ENCODE measurements at places on chromosomes 4 and X. TPM values are rescaled to one million over a fixed set of nuclear protein-coding genes. Genes with fewer than 3 reads are reported as not detected.
A peak's percentile ranks its signal among the peaks of the same experiment; 100 is the strongest.

- DNase-seq: no peak
Observed at GRCh38 chr4:174882317-174882992, 35.7 kb upstream of the ADAM29 start.

Gene P2RY4
- total RNA-seq: 0.24 TPM

GRCh38 chr4:107999932-108000539 lies 10.3 kb downstream of the HADH start:
- no peak for DNase-seq

GRCh38 chrX:150547375-150548115 lies 20.9 kb upstream of the MTM1 start:
- DNase-seq: peak; percentile 87

Gene DOK7
- total RNA-seq: 62.7 TPM

DNA sequence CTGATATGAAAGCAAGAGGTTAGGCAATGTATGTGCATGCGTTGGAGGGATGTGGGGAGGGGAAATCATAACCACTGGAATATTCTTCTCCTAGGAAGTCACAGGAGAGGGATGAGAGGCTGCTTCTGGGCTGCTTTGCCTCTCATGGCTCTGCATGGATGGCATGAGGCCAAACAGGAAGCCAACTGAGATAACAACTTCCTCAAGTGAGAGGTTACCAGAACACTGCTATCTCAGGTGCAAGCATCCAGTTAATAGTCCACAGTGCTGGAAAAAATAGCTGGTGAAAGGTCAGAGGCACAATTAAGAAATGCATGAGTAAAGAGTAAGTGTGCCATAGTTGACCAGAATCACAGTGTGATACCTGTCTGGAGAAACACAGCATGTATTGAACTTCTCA lies 113.3 kb downstream of the ELOVL6 start:
- DNase-seq: no peak

- no peak for DNase-seq
Observed at GRCh38 chrX:132986556-132986955, 28.1 kb upstream of the HS6ST2 start.

DNA sequence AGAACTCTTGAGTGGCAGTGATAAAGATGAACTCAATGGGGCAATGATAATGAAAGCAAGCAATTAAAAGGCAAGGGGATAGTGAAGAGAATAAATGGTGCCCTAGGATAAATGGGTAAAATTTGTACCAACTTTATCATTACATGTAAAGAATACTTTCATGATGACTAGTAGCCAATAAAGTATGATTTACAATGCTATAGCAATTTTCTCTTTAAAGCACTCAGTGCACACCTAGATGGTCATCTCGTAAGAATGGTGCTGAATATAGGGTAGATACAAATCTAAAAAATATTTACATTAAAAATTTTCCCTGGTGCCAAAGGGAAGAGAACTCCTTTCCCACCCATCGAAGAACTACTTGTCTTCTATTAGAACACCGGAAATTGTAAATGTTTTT lies 651.4 kb downstream of the STPG2 start:
- no peak for DNase-seq

Gene CBR4
- 21.3 TPM for total RNA-seq

Gene NAA15
- 37.9 TPM for total RNA-seq

DNA sequence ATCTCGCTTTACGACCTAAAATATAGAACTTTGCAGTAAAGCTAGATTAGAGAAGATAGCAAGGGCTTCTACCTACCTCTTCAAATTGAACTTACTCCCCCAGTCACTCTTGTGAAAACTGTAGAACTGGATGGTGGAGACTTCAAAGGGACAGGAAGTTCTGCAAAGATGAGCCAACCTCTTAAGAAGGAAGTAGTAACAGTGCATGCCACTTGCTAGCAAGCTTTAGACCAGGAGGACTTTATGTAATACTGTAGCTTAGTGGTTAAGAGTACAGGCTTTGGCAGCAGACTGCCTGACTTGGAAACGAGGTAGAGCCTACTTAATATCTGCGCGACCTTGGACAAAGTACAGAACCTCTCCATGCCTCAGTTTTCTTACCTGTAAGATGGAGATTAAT lies 27.5 kb upstream of the VBP1 start:
- DNase-seq: no peak

Gene ZNF157
- total RNA-seq: 0.11 TPM

Gene GDPD2
- total RNA-seq: not detected

GRCh38 chr4:111512081-111512783 lies 633.0 kb upstream of the FAM241A start:
- DNase-seq: no peak

GRCh38 chr4:112058433-112058832 lies 86.8 kb upstream of the FAM241A start:
- no peak for DNase-seq

Gene NIPAL1
- 0.43 TPM for total RNA-seq

- no peak for DNase-seq
Observed at GRCh38 chrX:153848325-153848724, 18.0 kb upstream of the PDZD4 start.

Gene GK
- 8.7 TPM for total RNA-seq

Gene RTL3
- 0.24 TPM for total RNA-seq

- DNase-seq: no peak
Observed at GRCh38 chr4:172826861-172827260, 341.8 kb upstream of the GALNT7 start.

Gene GNRHR
- not detected for total RNA-seq

DNA sequence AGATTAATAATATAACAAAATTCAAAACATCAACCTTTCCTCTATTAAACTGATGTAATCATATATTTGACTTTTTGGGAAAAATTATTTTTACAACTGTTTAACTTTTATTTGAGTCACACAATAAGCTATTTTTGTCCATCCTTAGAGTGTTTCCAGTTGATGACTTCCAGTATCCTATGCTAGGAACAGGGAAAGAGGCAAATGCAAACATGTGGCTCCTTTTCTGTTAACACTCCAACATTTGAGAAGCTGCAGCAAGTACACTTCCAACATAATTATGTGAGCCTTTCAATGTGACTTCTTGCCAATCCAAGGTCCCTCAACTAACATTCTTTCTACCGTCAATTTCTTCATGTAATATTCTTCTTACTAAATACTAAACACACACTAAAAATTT lies 117.7 kb downstream of the PPA2 start:
- DNase-seq: no peak

Gene XPNPEP2
- total RNA-seq: 0.22 TPM

Gene OPRPN
- total RNA-seq: not detected

- DNase-seq: no peak
Observed at GRCh38 chr4:74244049-74244448, 64.2 kb upstream of the EPGN start.

DNA sequence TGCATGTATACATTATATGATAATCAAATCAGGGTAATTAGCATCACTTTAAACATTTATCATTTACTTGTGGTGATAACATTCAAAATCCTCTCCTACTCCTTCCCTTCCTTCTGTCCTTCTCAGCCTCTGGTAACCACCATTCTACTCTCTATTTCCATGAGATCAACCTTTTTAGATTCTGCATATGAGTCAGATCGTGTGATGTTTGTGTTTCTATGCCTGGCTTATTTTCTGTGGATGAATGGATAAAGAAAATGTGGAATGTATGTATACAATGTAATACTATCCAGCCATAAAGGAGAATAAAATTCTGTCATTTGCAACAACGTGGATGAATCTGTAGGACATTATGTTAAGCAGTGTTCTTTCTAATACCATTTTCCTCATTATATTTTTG lies 123.9 kb downstream of the NAA11 start:
- no peak for DNase-seq

Gene IL21
- total RNA-seq: not detected

DNA sequence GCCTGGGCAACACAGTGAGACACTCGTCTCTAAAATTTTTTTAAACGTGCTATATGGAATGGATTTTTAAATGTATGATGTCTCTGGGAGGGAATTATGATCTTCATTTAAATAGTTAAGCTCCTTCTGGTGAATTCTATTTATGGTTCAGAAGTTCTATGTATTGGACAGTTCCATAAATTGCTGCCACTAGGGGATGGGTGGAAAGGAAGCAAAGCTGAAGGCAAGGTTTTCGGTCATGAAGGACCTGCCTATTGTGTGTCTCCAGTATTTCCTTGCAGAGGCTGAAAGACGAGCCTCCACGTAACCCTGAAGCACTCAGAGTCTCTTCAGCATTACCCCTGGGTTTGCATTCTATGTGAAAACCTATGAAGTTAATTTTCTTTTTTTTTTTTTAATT lies 451.5 kb upstream of the FAT1 start:
- DNase-seq: no peak

DNA sequence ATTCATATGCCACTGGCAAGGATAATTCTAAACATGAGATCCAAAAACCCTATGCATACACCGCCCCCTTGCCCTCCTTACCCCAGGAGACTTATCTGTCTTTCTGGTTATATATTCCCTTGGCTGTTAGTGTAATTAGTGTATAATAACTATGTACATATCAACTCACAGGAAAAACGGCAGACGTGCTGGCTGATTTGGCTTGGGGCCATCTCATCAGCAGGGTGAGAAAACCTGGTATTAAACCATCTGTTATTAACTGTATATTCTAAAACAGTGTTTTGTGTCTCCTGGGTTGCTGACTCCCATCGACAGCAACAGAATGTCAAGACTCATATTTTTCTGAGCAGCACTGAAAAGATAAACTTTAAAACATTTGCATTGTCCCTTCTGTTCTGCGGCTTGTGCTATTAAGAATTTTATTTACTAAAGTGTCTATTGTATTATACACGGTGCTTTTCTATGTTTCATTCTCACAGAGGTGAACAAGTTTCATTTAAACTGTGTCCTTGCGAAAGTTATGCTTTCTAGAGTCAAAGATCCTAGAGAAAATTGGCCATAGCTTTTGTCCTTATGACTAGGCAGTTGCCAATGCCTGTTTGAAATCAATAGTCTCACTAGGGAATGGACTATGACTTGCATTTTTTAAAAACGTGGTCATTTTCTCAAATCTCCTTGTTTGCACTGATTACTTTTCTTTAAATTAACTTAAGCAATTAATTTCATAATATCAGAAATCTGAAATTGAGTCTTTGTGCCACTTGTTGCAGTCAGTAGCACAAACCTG lies 211.5 kb upstream of the MID1 start:
- DNase-seq: no peak

Gene KCNE5
- 0.38 TPM for total RNA-seq

DNA sequence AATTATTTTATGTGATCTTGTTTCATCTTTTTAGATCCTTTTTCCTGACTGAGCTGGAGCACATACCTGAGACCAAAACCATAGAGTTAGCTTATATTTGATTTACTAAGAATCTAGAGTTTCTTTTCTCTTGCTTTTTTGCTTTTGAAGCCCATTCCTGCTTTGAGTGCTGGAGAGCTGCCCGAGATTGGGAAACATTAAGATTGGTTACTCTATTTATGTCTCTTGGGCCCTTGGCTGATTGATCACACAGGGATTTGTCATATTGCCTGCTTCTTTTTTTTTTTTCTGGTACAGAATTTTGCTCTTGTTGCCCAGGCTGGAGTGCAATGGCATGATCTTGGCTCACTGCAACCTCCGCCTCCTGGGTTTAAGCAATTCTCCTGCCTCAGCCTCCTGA lies 73.9 kb downstream of the REPS2 start:
- DNase-seq: no peak

- no peak for DNase-seq
Observed at GRCh38 chr4:18953613-18954012, 932.1 kb upstream of the LCORL start.

DNA sequence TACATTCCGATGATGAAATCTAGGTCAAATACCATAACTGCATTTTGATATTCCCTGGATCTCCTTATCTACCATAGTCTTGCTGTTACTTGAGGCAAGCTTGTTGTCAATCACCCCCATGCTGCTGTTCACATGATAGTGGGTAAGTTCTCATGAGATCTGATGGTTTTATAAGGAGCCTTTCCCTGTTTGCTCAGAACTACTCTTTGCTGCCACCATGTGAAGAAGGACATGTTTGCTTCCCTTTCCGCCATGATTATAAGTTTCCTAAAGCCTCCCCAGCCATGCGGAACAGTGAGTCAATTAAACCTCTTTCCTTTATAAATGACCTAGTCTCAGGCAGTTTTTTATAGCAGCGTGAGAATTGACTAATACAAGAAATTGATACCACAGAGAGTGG lies 432.0 kb downstream of the GLUD2 start:
- no peak for DNase-seq

Gene STARD8
- total RNA-seq: 6.5 TPM

GRCh38 chr4:45078201-45078600 lies 351.8 kb upstream of the GNPDA2 start:
- DNase-seq: no peak

DNA sequence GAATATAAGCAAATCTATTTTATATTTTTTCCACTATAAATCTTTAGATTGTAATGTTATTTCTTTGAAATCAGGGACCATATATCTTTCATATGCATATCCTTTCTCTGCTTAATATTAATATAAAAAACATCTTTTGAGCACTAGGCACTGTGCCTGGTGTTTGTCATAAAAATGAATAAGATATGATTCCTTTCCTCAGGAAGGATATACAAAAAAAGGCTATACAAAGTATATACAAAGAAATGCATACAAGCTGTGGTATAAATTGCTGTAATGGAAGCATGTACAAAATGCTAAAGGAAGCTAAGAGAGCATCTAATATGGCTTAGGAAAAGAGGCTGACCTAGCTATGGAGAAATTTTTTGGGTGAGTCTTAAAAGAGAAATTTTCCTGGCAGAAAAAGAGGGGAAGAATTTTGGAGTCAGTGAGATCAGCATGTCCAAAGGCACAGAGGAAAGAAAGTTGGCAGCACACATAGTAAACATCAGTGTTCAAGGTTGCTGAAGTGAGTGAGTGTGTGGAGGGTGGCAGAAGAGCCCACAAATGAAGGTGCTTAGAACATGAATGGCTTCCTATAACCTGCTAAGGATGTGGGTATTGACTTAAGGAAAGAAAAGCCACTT lies 500.0 kb downstream of the SPRY1 start:
- no peak for DNase-seq

DNA sequence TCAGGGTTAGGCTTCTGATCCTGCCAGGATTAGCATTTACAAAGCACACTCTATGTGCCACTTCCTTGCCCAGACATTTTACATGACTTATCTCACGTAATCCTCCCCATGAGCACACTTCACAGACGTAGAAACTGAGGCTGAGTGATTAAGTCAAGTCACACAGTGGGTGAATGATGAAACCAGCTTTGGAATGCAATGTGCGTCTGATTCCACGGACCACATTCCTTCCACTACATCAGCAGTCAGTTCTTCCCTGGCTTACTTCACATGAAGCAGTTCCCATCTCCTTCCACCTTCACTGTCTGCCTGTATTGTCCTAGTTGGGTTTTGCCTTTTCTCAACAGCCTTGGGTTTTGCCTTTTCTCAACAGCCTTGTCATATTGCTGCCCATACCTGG lies 134.3 kb upstream of the PPARGC1A start:
- no peak for DNase-seq

Gene CPZ
- total RNA-seq: 0.30 TPM

DNA sequence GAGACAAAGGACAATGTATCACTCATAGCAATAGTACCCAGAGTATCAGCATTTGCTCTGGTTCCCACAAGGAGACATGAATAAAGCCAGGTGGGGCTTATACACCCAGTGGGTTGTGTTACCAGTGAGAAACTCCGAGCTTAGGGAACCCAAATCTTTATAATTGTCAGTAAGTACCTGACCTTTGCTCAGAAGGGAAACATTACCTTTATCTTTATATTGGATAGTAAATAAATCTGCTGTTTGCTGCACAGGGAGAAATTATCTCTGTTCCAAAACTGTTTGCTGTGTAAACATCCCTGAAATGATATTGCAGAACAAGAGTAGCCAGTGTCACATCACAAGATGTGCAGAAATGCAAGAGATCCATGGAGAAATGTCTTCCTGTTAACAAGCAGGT lies 12.1 kb upstream of the SLAIN2 start:
- no peak for DNase-seq

All from cardiac septum (tissue), 1 donor.